ENCODE measurements at places on chromosomes 4 and X.

DNA sequence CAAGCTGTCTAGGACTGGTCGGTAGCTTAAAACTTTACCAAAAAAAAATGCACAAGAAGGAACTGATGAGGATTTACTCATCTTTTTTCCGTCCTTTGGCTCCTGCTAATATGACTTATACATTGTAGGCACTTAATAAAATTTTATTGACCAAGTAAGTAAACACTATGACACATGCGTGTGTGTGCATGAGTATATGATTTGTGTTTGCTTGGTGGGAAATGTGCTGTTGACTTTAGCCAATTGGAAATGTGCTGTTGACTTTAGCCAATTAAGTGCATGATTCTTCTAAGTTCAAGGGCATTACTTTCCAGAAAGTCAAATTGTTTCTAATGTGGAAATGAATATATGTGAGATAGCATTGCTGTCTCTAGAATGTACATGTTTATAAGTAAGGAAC is 78.3 kb downstream of the FIP1L1 start:
- no peak for DNase-seq

DNA sequence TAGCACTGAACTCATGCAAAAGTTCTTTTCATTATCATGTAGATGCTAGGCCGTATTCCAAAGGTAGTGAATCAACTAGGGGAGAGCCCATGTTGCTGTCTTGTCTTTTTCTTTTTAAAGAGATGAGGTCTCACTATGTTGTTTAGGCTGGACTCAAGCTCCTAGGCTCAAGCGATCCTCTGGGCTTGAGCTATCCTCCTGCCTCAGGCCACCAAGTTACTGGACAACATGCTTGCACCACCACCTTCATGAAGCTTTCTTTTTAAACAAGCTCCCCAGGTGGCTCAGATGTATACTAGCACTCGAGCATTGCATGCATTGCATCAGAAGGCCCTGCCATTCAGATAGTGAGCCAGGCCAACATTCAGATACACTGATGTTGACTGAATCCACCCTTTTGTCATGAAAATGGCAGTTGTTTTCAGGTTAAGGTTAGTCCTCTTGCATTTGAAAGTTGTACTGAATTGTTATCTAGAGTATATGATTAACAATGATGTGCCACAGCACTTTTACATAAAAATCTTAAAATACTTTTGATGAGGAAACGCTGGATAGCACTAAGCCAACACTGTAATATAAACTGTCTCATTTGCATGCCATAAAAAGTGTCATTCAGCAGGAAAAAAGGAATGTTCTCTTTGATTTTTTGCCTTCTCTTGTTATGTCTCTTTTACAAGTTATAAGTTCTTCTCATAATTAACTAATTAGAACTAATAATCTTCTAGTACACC is 76.7 kb downstream of the FNIP2 start:
- DNase-seq = no peak

GRCh38 chr4:132101526-132101925 is 1047.6 kb upstream of the PCDH10 start:
- DNase-seq = no peak

DNA sequence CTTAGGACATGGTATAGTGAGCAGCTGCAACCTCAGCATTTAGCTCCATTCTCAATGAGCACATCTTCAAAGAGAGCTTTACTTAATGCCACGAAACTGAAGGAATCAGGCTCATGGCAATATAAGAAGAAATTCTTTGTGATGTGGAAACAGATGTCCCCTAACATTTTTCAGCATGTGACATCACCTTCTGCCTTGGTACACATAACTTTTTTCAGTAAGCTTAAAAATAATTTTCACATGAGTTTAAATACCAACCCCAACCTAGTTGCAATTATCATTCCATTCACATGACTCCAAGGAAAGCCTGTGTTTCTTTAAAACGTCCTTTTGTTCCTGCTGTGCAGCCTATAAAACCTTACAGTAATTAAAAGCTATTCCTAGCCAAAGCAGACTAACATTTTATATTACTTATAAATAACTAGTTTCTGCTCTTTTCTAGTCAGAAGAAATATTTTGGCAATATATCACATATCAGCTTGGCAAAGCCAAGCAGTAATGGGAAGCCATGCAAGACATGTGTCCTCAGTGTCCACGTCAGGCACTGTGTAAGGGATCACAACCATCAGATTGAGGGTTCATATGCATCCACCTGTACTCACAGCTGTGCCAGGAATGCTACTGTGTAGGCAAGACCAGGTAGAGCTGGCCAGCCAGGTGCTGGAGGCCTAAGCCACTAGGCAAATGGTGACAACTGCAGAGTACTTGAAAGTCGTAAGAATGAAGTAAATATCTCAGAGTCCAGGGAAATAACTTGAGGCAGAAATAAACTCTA is 466.6 kb downstream of the INPP4B start:
- peak; percentile 13 for DNase-seq

DNA sequence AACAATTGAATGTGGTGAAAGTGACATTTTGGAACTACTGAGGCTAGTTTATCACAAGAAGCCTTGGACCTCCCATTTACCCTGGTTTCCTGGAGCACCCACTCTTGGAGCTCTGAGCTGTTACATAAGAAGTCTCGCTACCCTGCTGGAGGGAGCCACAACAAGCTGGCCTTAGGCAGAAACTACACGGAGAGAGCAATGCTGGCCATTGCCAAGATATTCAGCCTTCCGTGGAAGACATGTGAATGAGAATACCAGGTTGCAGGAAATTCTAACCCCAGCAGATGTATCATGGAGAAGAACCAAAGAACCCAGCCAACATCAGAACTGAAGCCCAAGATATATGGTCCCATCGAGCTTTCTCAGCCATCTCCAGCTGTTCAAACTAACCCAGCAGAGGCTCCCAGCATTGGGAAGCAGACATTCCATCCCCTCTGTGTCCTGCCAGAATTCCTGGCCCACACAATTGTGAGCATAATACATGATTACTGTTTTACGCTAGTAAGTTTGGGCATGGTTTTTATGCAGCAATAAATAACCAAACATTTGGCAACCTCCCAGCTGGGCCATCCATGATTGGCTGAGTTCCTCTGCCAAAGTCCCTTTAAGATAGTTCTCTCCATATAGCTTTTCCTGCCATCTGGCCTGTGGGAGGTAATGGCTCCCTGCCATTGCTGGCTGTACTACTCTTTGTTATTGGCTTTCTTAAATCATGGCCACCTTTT is 17.9 kb upstream of the PDE5A start:
- DNase-seq = no peak

GRCh38 chr4:56217343-56217890 is 169.9 kb downstream of the AASDH start:
- no peak for DNase-seq

DNA sequence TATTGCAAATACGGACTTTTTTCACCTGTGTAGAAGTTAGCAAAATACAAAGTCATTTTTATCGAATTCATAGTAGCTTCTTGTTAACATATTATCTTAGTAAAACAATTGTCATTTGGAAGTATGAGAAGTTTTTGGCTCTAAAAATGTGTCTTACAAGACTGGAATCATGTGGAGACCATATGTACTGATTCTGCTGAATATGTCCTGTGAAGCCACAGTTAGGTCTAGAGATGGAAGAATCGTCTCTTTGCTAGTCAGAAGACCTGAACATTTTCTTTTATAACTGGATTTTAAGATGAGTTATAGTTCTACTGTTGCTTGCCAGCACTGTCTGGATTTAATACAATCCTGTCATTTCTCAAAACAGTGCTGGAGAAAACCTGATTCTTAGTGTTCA is 29.0 kb downstream of the TMEM165 start:
- no peak for DNase-seq

GRCh38 chrX:68599256-68600152 is 48.0 kb upstream of the STARD8 start:
- peak; percentile 17 for DNase-seq

DNA sequence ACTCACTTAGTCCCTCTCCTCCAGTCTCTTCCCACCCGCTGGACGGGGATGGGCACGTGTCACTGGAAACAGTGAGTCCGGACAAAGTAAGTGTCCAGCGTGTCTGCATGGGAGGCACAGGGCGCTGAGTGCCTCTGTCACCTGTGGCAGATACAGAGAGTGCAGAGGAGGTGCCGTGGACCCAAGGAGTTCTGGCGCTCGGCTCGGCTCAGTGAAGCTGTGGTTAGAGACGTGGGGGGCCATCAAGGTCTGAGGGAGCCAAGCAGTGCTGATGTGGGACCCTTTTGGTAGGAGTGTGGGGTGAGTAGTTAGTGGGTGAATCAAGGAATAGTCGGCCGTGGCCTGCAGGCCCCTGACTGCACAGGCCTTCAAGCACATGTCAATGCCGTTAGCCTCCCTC is 40.1 kb upstream of the MSANTD1 start:
- no peak for DNase-seq

- DNase-seq = no peak
These were observed 21.0 kb upstream of the ANXA10 start for GRCh38 chr4:168071304-168071703.

GRCh38 chr4:180932370-180933001 is 1310.7 kb upstream of the TENM3 start:
- DNase-seq = no peak

DNA sequence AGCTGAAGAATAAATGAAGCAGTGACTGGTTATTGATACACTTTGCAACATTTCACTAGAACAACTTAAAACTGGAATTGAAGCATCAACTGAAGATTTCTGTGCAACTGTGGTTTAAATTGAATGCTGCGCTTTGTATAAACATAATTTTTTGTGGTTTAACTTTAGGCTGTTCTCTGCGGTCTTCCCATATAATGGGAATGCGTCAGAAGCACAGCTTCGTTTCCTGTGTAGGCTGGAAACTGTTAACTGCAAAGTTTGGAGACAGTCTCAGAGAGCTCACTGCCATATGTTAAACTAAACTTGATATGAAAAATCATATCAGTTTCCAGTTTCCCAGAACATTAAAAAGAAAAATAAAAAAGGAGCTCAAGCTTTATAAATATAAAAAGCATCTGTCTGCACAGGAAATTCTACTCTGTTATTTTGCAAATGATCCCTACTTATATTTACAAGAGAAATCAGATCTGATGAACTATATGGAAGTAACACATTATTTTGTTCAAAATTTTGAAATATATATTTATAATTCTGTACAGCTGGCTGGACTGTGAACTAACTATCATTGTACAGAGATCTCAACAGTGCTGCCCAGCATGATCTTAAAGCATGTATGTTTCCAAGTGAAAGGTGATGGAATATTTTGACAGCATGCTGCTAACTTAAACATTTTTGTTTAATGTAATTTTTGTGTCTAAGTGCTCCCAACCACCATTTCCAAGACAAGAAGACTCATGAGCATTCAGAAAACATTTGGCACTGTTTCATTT is 139.9 kb downstream of the NDST3 start:
- no peak for DNase-seq

DNA sequence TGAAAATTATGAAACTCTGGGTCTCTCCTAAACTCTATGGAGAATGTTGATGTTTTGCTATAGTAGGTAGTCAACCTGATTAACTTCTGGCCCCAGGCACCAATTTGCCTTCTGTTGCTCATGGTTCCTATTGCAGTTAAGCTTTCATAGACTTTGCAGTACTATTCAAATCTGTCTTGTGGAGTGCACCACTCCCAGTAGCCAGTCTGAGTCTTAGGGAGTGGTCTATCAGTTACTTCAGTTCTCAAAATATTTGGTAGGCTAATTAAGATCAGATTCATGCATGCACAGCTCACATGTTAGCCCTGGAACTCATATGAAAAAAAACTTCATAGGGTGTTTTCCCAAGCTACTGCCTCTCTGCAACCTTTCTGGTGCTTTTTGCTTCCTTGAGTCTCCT is 53.3 kb downstream of the BMP15 start:
- DNase-seq = no peak

DNA sequence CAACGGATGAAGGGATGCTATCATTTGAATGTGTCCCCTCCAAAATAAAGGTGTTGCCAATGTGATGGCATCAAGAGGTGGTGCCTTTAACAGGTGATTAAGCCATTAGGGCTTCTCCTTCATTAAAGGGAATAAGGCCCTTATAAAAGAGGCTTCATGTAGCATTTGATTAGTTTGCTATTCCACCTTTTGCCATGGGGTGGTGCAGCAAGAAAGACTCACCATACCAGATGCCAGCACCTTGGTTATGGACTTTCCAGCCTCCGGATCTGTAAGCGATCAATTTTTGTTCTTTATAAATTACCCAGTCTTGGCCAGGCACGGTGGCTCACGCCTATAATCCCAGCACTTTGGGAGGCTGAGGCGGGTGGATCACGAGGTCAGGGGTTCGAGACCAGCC is 7.9 kb upstream of the SLC25A43 start:
- peak; percentile 33 for DNase-seq

DNA sequence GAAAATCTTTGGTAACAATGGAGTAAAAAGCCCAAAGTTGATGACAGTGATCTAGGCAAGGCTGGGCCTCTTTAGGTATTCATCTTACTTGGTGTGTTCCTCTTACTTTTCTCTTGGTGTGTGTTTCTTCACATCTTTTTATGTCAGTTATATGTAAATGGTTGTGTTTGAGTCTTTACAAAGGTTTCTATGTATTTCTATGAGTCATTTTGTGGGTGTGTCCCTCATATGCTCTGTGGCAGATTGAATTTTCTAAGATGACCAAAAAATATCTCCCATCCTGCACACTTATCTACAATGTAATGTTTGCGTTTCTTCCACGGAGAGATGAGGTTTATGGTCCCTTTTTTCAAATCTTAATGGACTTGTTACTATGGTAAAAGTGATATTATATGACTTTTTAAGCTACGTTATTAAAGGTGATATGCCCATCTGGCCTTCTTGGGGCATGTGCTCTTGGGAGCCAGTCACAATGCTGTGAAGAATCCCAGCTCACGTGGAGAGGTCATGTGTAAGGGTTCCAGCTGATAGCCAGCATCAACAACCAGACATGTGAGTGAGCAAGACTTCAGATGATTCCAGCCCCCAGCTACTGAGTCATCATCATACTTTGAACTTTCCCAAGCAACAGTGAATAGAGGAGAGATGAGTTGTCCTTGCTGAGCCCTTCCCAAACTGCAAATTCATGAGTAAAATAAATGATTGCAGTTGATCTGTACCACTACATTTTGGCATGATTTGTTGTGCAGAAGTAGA is 126.9 kb downstream of the CBLL2 start:
- peak; percentile 83 for DNase-seq

- DNase-seq = no peak
These were observed 342.8 kb upstream of the BOD1L1 start for GRCh38 chr4:13970349-13970748.

- no peak for DNase-seq
These were observed 121.9 kb downstream of the KCTD8 start for GRCh38 chr4:44326741-44327140.

DNA sequence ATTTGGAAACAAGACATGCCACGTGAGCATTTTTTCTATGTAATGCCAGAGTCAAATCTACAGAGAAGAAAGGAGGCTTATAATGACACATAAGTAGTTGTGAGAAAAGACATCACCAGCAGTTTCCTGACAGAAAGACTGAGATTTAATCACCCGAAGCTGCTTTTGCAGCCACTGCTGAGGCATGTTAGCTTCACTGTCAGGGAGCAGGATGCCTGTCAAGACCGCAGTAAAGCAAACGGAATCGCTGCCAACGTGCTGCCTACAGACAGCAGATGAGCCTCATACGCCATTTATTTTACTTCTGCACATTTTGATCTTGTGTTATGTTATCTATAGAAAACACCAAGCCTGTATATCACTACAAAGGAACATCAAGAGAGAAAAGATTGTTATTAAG is 68.7 kb upstream of the NDST3 start:
- no peak for DNase-seq

GRCh38 chr4:42641656-42642055 is 15.2 kb downstream of the ATP8A1 start:
- DNase-seq = no peak

All from RKO (cell line).